ENCODE measurements at places on chromosomes 11 and 22. TPM values are rescaled to one million over a fixed set of nuclear protein-coding genes. Genes with fewer than 3 reads are reported as not detected.
A peak's percentile ranks its signal among the peaks of the same experiment; 100 is the strongest.

GRCh38 chr11:2325719-2326118 lies 23.9 kb downstream of the TSPAN32 start:
- peak; percentile 58 for DNase-seq

DNA sequence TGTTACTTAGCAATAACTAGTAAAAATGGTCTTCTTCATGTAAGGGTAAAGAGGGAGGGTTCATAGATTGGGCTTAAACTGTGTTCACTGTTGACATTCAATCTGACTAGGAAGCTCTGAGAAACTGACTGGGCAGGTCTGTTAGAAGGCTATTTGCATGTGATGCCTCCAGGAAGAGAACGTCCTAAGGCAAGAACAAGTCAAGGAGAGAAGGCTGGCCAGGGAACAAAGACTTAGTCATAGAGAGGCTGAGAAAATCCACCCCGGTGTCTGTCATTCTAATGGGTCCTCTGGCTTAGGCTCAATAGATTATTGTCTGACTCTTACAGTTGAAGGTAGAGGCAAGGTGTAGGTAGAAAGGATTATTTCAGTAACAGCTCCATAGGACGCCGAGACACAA lies 50.3 kb upstream of the CD44 start:
- peak; percentile 59 for DNase-seq

DNA sequence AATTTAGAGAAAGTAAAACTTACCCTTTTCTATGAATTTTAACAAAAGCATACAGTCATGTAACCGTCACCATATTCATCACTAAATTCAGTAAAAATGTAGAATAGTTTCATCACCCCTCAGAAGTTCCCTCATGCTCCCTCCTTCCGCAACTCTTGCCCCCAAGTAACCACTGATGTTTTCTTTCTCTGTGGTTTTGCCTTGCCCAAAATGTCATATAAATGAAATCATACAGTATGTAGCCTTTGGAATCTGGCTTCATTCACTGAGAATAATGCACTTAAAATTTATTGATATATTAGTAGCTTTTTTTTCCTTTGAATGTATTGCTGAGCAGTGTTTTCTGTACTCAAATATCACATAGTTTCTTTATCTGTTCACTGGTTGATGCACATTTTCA lies 60.1 kb downstream of the DCUN1D5 start:
- peak; percentile 71 for DNase-seq

DNA sequence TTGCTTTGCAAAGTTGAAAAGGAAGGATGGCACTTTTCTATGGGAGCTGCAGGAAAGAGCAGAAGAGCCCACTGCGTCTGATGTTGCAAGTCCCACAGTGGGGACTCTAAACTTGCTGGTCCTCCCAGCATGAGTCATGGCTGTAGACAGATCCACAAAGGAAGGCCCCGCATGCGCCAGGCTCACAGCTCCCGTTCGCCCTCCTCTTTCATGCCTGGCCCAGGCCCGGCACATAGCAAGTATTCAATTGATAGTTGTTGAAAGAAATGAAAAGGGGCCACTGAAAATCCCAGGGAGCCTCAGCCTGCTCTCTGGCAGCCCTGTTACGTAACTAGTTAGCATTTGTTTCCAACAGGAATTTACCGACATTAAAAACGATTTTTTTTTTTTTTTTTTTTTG lies 18.9 kb downstream of the AP1B1 start:
- peak; percentile 66 for DNase-seq

DNA sequence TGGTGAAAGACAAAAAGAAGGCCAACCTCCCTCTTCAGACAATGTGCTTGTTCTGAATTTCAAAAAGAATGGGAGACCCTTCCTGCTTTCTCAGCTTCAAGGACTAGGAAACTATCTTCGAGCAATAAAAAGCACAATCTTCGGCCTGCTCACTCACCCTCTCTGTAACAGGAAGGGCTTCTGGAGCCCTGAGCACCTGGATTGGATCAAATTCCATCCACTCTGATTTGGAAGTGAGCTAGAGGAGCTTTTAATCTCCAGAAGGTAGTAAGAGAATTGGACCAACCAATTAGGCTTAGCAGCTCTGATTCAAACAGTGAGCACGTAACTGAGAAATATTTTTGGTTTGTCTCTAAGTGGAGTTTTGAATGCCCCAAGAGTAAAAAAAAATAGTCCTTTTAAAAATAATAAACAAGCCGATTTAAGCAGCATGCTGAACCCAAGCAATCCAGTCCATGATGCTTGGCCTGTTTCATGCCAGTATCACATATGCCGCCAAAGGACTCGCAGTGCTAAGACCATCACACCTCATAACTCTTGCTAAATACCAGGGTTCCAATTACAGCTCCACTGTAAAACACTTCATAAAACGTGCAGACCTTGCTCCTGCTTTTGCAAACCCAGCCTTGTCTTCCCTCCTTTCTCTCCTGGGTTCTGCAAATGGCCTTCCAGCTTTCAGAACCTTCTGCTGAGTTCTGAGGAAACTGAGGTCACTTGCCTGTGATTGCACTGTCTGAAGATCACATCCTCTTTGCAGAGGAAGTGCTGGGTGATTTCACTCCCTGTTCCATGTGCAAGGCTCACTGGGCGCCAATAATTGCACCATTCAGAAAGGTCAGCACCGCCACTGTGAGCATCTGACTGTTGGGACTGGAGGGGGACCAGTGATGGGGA lies 74.4 kb downstream of the SLC1A2 start:
- DNase-seq = peak; percentile 43

- DNase-seq = no peak
Measured at GRCh38 chr11:116642902-116643301, 129.9 kb downstream of the BUD13 start.

The APOL1 gene
- 44.2 TPM for total RNA-seq
